ENCODE measurements at places on chromosomes 6 and 20.
A peak's percentile ranks its signal among the peaks of the same experiment; 100 is the strongest.

- DNase-seq, result peak; percentile 67
Observed at GRCh38 chr20:49668181-49668877, 45.3 kb downstream of the B4GALT5 start.

GRCh38 chr6:33405386-33405940 is 5.4 kb upstream of the PHF1 start:
- no peak for DNase-seq

DNA sequence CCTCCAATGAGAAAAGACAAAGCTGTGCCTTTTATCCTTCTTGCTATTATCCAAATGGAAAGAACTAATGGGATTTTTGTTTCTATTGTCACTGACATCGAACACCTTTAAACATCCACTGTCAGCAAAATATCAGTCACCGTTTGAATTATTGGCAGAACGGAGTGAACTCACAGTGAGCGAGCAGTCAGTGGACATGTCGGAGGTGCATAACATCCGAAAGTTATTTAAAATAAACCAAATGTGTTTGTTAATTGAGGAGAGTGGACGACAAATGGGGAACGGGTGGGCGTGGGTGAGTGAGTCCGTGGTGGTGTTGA is 38.8 kb downstream of the PMEPA1 start:
- no peak for DNase-seq

DNA sequence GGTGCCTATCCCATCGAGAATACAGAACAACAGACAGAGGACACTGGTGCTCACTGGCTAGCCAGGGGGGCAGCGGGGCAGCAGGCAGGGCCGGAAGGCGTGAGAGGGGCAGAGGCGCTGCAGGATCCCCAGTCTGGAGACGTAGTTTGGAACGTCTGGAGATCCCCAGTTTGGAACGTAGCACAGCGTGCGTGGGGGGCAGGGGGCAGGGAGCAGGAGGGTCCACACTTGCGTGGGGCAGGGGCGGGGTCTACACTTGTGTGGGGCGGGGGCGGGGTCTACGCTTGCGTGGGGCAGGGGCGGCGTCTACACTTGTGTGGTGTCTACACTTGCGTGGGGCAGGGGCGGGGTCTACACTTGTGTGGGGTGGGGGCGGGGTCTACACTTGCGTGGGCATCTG is 107.2 kb downstream of the DACT2 start:
- DNase-seq, result no peak

DNA sequence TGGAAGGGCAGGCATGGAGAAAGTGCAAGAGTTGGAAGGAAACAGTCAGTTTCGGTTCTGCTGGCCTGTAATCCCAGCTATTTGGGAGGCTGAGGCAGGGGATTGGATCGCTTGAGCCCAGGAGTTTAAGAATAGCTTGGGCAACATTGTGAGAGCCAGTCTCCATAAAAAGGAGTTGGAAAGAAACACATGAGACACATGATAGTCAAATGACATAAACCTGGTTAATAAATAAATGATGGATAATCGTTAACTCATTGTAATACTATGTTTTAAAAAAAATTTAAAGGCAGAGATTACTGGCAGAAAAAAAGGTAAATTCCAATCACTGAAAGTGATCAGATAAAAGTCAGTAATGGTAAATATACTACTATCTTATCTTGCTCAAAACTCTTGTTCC is 37.2 kb upstream of the PHACTR1 start:
- DNase-seq, result no peak

GRCh38 chr20:45359069-45359405 is 3.9 kb upstream of the SYS1 start:
- no peak for DNase-seq

DNA sequence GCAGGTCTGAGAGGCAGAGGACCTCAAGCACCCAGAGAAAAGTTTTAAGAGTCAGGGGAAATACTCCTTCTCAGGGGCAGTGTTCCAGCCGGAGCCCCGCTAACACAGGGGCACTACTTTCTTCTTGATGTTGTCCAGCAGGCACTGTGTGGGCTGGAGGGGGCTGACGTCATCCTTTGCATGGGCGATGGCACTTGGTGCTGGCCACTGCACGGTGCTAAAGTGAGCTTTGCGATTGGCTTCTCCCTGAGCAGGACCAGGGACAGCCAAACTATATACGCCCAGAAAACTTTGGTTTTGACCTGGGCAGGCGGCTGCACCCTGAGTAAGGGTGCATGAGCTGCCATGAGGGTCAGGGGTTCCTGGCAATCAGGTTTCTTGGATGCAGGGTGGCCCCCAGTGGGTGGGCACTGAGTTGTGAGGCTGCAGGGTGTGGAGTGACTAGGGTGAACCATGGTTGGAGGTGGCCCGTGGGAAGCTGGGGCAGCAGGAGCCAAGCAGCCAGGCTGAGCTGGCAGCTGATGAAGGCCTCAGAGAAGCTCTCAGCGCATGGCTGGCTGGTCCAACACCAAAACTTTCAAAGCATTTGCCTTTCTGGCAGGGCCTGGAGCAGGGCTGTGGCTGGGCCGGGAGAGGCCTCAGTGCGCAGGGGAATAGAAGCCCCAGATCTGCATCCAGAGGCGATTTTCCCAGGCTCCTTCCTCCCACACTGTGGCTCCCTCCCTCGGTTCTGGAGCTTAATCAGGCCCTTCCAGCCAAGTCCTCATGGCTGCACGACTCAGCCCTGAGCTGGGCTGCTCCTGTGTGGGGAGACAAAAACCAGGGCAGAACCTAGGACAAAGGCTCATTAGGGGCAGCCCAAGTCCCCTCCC is 18.3 kb downstream of the MRPS18A start:
- DNase-seq, result no peak

DNA sequence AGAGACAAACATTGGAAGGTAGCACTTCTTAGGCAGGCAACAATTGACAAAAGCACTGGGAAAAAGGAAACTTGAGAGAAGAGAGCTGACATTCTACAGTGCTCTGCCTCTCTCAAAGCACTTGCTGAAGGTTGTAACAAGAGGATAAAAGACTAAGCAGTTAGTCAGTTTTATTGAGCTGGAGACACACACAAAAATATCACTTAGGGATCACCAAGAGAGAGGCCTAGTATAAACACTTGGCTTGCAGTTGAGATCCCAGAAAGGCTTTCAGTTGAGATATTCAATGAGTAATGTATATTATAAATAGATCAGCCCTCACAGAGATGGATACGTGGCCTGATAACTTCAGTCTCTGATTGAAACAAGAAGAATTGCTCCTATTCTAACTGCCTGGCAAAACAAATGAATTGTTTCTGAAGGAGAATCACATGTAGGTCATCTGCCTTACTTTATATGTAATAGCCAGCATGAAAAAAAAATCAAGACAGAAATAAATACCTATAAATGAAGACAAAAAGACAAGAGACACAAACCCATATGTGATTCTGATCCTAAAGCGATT is 747.2 kb upstream of the MAN1A1 start:
- DNase-seq, result no peak

DNA sequence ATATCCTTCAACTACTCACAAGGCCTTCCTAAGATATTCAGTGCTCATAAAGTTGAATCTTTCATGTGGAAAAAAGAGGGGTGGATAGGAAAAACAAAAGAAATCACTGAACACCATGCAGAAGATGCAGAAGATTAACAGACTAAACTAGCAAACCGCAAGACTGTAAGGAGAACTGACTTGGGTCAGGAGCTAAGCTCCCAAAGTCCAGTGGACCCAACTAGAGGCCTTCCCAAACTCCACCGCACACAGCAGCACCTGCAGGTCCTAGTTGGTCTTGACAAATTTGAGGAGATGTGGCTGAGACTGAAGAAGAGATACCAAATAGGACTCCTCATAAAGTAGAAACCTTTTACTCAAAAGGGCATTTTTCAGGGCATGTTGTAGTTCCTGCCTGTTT is 3.3 kb downstream of the RIPK1 start:
- DNase-seq, result no peak

DNA sequence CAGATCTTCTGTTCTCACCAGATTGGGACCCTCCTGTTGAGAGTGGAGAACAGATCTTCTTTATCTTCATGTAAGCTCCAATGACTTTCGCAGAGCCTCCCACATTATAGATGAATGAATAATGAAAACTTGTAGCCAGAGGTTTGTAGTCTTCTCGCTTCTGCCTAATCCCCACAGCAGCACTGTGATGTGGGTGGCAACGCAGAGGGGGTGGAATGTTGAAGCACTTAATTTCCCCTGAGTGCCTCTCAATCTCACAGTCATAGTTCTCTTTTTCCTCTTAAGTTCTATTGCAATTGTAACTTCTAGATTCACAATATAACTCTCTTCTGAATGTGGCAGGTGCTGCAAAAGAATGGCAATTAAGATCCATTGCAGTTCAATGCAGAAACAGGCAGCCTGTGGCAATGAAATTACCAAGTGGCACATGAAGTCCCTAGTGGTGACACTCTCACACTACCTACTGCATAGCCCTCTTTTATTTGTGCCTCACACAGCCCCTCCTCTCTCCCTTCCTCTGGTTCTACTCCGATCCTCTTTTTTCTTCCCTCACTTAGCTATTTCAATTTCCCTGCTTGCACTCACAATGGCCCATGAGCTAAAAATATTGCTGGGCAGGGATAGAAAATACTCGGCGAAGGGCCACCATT is 281.9 kb downstream of the UBE3D start:
- DNase-seq, result no peak

DNA sequence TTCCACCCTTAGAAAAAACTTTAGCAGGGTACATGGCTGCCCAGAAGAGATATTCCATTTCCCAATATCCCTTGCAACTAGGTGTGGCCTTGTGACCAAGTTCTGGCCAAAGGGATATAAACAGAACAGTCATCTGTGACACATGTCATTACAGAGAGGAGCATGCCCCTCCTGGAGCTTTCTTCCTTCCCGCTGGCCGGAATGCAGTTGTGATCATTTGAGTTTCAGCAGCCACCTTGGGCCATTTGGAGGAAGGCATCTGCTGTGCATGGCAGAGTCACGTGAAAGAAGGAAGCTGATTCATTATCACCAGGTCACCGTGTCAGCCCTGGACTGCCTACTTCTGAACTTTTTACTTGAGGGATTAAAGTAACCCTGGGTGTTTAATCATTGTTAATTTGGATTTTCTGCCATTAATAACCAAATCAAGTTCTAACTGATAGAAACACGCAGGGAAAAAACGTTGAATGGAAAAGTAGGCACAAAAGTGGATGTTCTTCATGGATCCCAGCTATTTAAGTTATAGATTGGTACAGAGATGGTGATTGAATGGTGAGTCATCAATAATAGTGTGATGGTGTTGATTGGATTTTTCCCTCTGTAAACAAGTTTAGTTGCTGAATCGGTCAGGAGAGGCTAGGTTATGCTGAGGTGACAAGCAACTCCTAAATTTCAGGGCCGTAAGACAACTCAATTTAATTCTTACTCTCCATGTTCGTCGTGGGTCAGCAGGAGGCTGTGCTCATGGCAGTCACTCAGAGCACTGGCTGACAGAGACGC is 80.7 kb upstream of the CCDC167 start:
- DNase-seq, result no peak

GRCh38 chr6:119040636-119041035 is 37.8 kb downstream of the FAM184A start:
- DNase-seq, result no peak

DNA sequence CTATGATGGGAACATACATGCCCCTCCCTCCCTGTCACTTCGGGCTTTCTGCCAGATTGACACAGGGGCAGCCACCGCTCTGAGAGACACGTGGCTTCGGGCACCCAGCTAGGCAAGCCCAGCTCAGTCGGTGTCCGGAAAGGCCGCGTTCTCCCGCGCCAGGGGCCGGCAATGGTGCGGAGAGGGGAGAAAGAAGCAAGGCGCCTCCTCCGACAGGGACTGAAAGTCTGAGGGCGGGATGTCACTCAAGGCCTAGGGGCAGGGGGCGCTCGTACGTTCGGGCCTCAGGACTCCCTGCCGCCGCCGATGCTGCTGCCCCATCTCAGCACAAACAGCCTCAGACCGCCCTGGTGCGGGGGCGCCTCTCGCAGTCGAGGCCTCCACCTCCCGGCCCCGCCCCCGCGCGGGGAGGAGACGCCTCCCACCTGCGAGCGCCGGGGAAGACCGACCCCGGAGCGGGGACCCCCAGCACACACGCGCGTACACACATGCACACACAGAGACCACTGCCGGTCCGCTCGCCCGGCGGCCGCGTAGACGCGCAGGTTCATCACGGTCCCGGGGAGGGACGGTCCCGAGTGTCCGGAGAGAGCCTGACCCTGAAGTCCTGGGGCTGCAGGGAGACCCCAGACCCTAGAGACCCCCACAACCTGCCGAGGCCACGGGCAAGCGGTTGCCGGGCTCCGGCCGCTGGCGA is 1.9 kb downstream of the GRM4 start:
- DNase-seq, result peak; percentile 29

DNA sequence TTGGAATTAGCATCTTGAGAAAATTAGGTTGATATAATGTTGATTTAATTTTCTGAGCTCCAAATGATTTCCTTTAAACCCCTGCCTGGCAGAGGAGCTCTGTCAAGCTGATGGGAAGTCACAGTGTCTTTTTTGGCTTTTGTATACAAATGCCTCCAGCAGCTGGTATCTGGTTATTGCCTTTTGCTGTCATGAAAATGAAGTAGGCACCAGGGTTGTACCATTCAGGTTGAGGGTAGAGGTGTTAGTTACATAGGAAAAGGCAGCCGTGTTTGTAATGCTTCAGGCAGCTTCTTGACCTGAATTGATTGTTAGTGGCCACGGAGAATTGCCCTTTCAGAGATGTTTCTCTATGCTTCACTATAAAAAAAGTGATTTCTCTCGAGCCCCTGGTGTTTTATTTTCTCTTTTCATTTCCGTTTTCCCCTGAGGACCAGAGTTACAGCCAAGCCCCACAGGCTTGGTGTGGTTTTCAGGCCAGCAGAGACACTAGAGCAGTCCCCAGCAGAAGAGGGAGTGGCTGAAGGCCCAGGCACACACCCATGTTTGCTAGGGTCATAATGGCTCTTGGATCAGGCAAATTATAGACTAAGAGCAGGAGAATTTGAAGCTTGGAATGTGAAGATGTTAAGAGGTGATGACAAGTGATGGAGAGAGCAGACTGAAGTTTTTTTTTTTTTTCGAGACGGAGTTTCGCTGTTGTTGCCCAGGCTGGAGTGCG is 21.6 kb downstream of the CMTR1 start:
- no peak for DNase-seq

GRCh38 chr20:11791835-11792567 is 125.7 kb upstream of the BTBD3 start:
- no peak for DNase-seq

All from activated T-helper 9 cell treated with anti-CD3 and anti-CD28 coated beads, Interleukin-2, amount 50 U/mL, for 16 hours (primary cell).